ENCODE measurements at places on chromosomes 7 and 10.

GRCh38 chr10:21347785-21348170 is 177.7 kb downstream of the SKIDA1 start:
- no peaks in the 10 kb centered on the region for H3K27me3 ChIP-seq
- H3K36me3 ChIP-seq, result no peaks in the 10 kb centered on the region
- no peak overlapping the region for H3K27ac ChIP-seq
- no peak for DNase-seq
- H3K4me1 ChIP-seq, result peaks cover 14% of the 10 kb centered on the region

DNA sequence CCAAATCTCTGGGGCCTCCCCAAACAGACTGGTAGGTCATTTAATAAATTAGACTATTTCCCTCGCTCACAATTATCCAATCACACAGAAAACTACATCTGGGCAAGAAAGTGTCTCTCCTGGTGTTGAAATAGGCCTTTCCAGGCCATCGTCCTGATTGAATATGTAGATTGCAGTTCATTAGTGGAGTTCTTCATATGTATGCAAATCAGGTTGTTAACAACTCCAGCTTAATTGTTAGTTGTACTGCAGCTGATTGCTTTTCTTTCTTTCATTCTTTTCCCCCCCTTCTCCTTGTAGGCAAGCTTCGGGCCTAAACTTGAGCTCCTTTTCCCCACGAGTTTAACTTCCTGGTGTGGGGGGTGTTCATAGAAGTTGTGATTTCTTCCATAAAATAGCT is 359.1 kb upstream of the GALNT17 start:
- no peak overlapping the region for H3K27ac ChIP-seq
- peaks cover 47% of the 10 kb centered on the region for H3K36me3 ChIP-seq
- no peak for DNase-seq
- H3K4me3 ChIP-seq, result no peak overlapping the region
- no peaks in the 10 kb centered on the region for H3K4me1 ChIP-seq

- H3K27ac ChIP-seq, result peak overlapping the region; percentile 64
- peak; percentile 62 for DNase-seq
- H3K27me3 ChIP-seq, result peaks cover 18% of the 10 kb centered on the region
- no peak overlapping the region for H3K4me3 ChIP-seq
- no peaks in the 10 kb centered on the region for H3K36me3 ChIP-seq
- peaks cover 36% of the 10 kb centered on the region for H3K4me1 ChIP-seq
Observed at GRCh38 chr10:18144928-18145327, 4.7 kb downstream of the CACNB2 start.

- no peak overlapping the region for H3K27ac ChIP-seq
- no peak for DNase-seq
- H3K36me3 ChIP-seq, result no peaks in the 10 kb centered on the region
- H3K4me3 ChIP-seq, result no peak overlapping the region
Observed at GRCh38 chr10:87640043-87640442, 19.6 kb upstream of the PAPSS2 start.

DNA sequence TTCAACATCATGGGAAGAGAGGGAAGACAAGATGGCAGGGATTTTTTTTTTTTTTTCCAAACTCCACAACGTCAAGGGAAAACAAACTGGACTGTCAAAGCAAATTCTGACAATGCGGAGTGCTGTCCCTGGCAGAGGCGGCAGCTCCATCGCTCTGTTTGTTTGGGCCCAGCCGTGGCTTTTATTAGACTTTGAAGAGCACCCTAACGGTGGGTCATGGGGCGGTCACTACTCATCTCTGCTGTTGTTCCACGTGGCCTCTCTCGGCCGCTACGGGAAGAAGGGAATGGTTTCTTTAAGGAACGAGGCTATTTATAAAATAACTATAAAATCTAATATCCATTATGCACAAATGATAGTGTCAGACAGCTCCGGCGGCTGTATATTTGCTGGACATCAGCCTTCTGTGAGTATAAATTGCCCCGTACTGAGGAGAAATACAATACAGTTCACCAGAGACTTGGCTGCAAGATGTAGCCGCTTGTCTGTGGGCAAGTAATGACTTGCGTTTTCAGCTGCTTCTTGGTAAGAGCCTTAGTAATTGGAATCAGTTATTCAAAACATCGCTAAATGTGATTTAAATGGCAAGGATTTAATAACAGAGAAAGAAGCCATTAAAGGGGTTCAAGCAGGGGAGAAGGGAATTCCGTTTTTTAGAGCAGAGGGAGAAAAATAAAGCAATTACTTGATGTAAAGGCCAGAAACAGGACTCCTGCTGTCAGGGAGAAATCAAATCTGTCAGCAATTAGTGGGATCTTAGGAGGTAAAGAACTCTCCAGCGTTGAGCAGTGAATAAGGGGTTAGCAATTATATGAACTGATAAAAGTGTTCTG is 61.7 kb upstream of the RAB11FIP2 start:
- no peaks in the 10 kb centered on the region for H3K4me1 ChIP-seq
- DNase-seq, result no peak
- H3K36me3 ChIP-seq, result no peaks in the 10 kb centered on the region
- H3K4me3 ChIP-seq, result no peak overlapping the region

- H3K27me3 ChIP-seq, result no peaks in the 10 kb centered on the region
- no peak for DNase-seq
- H3K27ac ChIP-seq, result no peak overlapping the region
- no peaks in the 10 kb centered on the region for H3K4me1 ChIP-seq
Observed at GRCh38 chr7:105512926-105513526, 9.0 kb downstream of the PUS7 start.

GRCh38 chr10:97207131-97207530 is 21.4 kb upstream of the SLIT1 start:
- no peak overlapping the region for H3K4me3 ChIP-seq
- DNase-seq, result no peak
- no peaks in the 10 kb centered on the region for H3K4me1 ChIP-seq

- H3K4me3 ChIP-seq, result no peak overlapping the region
- H3K27me3 ChIP-seq, result no peaks in the 10 kb centered on the region
- no peaks in the 10 kb centered on the region for H3K4me1 ChIP-seq
- H3K36me3 ChIP-seq, result no peaks in the 10 kb centered on the region
- DNase-seq, result no peak
Observed at GRCh38 chr10:56633876-56634452, 272.9 kb upstream of the ZWINT start.

GRCh38 chr7:29035044-29035740 is 77.1 kb upstream of the TRIL start:
- no peaks in the 10 kb centered on the region for H3K27me3 ChIP-seq
- H3K4me3 ChIP-seq, result no peak overlapping the region
- no peaks in the 10 kb centered on the region for H3K36me3 ChIP-seq
- peak overlapping the region; percentile 44 for H3K27ac ChIP-seq
- peaks cover 45% of the 10 kb centered on the region for H3K4me1 ChIP-seq

GRCh38 chr10:48215486-48216203 is 58.9 kb downstream of the FRMPD2 start:
- no peaks in the 10 kb centered on the region for H3K36me3 ChIP-seq
- H3K4me3 ChIP-seq, result no peak overlapping the region
- no peak for DNase-seq
- H3K27ac ChIP-seq, result no peak overlapping the region

DNA sequence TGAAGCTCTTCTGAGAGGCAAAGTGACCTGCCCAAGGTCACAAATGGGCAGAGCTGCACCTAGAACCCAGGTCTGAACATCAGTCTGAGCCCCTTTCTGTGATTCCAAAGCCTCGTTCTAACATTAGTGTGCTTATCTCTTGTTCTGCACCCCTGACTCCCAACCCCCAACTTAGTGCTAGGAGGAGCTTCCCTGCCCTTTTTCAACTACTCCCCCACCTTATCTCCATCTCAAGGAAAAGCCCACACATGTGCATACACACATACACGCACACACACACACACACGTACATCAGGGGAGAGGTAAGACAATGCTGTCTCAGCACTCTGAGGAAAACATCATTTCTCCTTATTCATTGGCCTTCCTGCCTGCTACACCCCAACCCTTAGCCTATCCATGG is 8.3 kb downstream of the PRRT4 start:
- H3K4me3 ChIP-seq, result no peak overlapping the region
- peaks cover 23% of the 10 kb centered on the region for H3K4me1 ChIP-seq
- H3K27ac ChIP-seq, result no peak overlapping the region
- H3K27me3 ChIP-seq, result peaks cover 43% of the 10 kb centered on the region
- no peaks in the 10 kb centered on the region for H3K36me3 ChIP-seq

DNA sequence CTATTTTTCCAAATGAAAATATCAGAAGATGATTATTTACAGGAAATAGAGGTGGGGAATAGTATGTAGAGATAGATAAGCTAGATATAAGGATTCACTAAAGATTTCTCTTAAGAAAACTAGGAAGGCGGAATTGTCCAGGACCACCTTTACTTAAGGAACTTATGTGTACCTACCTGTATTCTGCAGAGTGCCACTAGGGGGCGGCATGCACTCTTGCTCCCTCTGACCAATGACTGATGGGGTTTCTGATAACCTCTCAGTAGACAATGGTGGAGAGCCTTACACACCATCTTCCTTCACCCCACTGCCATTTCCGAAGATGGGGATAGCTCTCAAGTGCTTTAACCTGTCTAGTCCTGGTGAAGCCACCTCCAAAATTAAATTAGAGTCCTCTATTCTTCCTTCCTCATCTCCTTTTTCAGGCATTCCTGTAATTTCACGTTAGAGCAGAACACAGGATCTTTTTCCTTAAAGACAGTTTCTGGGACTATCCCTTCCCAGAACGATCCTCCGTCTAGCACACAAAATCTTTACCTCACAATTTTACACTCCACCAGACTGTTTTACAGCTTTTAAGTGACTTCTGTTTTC is 453.1 kb downstream of the SORCS1 start:
- H3K36me3 ChIP-seq, result no peaks in the 10 kb centered on the region
- no peak overlapping the region for H3K27ac ChIP-seq
- H3K4me1 ChIP-seq, result no peaks in the 10 kb centered on the region
- H3K27me3 ChIP-seq, result peaks cover 15% of the 10 kb centered on the region
- DNase-seq, result peak; percentile 32
- no peak overlapping the region for H3K4me3 ChIP-seq

DNA sequence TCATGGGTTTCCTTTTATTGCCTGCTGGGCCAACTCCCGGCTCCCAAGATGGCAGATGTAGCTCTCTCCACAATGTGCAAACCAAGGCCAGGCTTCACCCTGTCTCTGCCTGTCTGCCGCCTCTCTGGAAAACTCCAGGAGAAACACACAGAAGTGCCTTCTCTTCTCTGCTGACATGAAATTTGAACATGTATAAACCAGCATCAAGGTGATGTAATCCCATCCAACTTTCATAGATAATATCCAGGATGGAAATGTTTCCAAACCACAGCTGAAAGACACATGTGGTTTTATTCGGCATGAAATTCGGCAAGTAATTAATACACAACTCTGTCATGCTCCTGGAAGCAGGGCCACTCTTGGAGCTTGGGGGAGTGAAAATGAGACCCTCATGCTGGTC is 297.2 kb downstream of the C7orf25 start:
- no peak overlapping the region for H3K4me3 ChIP-seq
- H3K36me3 ChIP-seq, result no peaks in the 10 kb centered on the region
- H3K4me1 ChIP-seq, result peaks cover 6% of the 10 kb centered on the region
- no peaks in the 10 kb centered on the region for H3K27me3 ChIP-seq

- no peak for DNase-seq
- H3K27me3 ChIP-seq, result no peaks in the 10 kb centered on the region
- H3K27ac ChIP-seq, result no peak overlapping the region
Observed at GRCh38 chr7:11970132-11970531, 138.1 kb upstream of the THSD7A start.

DNA sequence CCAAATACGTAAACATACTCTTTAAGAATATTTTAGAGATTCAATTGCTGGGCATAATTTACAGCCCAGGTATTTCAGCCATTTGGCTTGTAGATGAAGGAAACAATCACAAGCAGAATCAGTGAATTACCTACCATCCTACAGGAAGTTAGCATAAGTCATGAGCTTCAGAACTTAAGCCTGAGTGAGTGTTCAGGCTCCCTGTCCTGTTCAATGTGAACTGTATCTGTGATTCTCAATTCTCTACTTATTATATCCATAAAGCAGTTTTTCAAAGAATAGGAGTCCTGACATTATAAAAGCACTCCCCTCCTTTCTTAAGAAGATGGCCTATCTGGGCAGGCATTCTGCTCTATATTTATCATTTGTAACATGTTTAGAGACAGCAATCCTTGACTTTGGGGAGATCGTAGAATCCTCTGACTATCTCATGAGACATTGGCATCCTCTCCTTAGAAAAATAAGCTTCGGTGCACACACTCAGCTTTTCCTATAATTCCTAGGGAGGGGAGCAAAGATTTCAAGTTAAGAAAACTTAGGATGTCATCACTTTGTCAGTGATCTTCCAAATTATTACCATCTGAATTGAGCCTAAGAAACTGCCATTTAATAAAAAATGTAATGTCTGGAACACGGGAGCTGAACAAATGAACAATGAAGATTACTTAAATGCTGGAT is 645.2 kb upstream of the IGFBP3 start:
- H3K27me3 ChIP-seq, result no peaks in the 10 kb centered on the region
- H3K4me1 ChIP-seq, result peaks cover 13% of the 10 kb centered on the region
- H3K27ac ChIP-seq, result no peak overlapping the region
- no peaks in the 10 kb centered on the region for H3K36me3 ChIP-seq
- no peak for DNase-seq

DNA sequence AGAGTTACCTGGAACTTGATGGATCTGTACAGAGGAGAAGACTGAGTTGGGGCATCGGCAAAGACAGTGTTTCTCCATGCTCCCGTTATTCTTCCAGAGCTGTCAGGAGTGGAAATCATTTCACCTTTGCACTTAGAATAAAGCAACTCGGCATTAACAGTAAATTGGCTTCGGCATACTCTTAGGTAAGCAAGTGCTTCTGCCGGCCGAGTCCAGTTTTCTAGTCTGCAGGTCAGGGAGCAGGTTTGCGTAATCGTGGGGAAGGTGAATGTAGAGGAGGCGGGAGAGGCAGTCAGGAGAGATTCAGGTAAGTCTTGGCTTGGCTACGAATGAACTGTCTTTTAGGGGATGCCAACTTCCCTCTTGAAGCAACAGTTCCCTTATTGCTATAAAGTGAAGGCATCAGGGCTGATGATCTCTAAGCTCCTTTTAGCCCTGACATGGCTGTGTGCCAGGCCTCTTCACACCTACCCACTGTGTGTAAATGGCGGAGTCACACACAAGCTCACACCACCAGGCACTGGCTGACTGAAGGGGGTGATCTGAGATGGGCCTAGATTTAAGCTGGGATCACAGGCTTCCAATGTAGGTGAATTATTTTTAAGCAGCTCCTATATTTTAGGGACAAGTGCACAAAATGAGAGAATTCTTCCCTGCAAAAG is 127.1 kb downstream of the GATA3 start:
- no peaks in the 10 kb centered on the region for H3K4me1 ChIP-seq
- no peak overlapping the region for H3K4me3 ChIP-seq
- no peaks in the 10 kb centered on the region for H3K36me3 ChIP-seq
- H3K27me3 ChIP-seq, result no peaks in the 10 kb centered on the region
- no peak for DNase-seq

DNA sequence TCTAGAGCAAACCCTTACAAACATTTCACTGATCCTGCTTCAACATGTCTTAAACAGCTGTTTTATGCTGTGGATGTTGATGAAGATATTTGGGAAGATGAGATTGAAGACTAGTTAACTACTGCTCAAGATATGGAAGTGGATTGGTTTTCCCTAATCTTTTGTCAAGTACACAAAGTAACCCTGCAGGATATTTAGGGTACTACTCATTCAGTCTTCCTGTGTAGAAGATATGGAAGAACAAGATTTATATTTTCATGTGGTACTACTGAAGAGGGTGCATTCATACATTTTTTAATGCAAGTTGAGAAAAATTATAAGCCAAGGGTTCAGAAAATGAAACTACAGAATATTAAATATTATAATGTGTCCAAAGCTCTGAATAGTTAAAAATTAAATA is 18.3 kb upstream of the TMEM140 start:
- no peaks in the 10 kb centered on the region for H3K27me3 ChIP-seq
- no peak overlapping the region for H3K27ac ChIP-seq
- no peaks in the 10 kb centered on the region for H3K4me1 ChIP-seq
- no peak for DNase-seq
- H3K4me3 ChIP-seq, result no peak overlapping the region

GRCh38 chr10:133441780-133442179 is 12.0 kb upstream of the SCART1 start:
- no peaks in the 10 kb centered on the region for H3K36me3 ChIP-seq
- DNase-seq, result no peak
- H3K4me1 ChIP-seq, result no peaks in the 10 kb centered on the region

Data from left ventricle myocardium inferior (tissue), 1 donor.